ENCODE measurements at places on chromosomes 12 and 14.

GRCh38 chr12:53205747-53206419, 1.2 kb downstream of the ITGB7 start:
- DNase-seq, result no peak

DNA sequence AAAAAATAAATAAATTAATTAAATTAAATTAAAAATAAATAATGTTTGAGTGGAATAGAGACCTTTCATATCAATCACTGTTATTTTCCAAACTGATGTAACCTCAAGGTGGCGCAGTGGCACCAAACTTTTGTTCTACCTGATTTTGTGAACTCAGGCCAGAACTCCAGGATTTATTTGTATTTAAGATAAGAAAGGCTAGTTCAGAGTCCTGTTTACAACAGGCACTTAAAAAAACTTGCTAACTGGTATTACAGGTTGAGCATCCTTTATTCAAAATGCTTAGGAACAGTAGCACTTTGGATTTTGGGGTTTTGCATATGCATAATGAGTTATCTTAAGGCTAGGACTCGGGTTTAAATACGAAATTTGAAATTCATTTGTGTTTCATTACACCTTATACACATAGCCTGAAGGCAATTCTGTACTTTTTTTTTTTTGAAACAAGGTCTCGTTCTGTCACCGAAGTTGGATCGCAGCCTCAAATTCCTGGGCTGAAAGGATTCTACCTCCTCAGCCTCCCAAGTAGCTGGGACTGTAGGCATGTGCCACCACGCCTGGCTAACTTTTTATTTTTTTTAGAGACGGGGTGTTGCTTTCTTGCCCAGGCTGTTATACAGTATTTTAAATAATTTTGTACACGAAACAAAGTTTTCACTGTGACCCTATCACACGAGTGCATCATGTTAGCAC, 32.4 kb downstream of the YY1 start:
- DNase-seq, result peak; percentile 39

DNA sequence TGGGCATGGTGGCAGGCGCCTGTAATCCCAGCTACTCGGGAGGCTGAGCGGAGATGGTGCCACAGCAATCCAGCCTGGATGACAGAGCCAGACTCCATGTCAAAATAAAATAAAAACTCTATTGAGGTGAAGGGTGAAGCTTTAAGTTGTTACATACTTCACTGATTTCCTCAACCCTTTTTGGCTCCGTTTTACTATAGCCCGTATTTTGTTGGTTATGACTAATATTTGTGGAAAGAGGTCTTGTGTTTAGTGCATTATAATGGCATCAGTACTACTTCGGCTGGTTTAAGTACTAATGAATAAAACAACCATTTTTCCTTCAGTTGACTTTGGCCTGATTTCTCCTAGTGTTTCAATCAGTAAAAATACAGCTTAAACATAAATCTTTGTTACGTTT, 27.0 kb upstream of the SLC2A14 start:
- DNase-seq, result no peak

DNA sequence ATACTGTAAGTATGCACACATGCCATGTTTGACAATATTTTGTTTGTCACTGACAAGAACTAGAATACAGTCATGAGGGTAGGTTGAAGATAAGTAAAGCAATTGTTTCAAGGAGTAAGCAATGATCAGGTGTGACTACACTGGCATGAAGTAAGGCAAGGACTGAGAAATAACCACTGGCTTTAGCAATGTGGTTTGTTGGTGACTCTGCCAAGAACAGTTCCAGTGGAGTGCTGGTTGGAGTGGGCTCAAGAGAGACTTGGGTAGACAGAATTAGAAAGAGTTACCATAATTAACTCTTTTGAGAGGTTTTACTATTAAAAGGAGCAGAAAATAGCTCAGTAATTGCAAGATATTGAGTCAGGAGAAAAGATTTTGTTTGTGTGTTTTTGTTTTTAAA, 129.6 kb downstream of the GTF2A1 start:
- DNase-seq, result no peak

- DNase-seq, result peak; percentile 21
Observed at GRCh38 chr12:14769466-14769968, 33.8 kb downstream of the WBP11 start.

DNA sequence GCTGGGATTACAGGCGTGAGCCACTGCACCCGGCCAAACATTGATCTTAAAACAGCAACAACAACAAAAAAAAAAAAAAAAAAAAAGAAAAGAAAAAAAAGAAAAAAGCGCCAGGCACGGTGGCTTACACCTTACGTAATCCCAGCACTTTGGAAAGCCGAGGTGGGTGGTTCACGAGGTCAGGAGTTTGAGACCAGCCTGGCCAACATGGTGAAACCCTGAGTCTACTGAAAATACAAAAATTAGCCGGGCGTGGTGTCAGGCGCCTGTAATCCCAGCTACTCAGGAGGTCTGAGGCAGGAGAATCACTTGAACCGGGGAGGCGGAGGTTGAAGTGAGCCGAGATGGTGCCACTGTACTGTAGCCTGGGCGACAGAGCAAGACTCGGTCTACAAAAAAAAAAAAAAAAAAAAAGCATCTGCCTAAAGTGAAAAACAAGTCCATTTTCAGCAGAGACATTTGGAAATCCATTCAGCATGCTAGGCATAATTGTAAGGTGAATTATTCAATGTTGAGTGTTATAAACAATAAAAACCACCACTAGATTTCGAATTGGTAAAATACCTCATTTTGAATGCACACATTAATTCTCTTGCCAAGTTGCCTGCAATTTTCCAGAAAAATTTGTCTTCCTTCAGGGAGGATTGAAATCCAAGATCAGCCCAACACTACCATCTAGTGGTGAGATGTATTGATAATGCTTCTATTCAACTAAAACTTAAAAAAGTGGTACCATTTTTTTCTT, 8.0 kb upstream of the CERS5 start:
- DNase-seq, result peak; percentile 81

DNA sequence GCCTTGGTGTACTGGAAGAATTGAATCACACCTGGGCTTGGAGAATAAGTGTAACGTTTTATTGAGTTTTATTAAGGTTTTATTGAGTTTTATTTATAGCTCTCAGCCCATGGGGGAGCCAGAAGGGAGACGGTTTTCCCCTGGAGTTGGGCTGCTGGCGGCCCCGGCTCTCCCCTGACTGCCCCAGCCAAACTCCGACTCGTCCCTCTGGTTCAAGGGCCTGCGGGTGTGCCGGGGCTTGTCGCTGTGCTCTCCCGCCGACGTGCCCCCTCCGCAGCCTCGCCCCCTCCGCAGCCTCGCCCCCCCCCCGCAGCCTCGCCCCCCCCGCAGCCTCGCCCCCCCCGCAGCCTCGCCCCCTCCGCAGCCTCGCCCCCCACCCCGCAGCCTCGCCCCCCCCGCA, 326.1 kb upstream of the RTL1 start:
- DNase-seq, result no peak

DNA sequence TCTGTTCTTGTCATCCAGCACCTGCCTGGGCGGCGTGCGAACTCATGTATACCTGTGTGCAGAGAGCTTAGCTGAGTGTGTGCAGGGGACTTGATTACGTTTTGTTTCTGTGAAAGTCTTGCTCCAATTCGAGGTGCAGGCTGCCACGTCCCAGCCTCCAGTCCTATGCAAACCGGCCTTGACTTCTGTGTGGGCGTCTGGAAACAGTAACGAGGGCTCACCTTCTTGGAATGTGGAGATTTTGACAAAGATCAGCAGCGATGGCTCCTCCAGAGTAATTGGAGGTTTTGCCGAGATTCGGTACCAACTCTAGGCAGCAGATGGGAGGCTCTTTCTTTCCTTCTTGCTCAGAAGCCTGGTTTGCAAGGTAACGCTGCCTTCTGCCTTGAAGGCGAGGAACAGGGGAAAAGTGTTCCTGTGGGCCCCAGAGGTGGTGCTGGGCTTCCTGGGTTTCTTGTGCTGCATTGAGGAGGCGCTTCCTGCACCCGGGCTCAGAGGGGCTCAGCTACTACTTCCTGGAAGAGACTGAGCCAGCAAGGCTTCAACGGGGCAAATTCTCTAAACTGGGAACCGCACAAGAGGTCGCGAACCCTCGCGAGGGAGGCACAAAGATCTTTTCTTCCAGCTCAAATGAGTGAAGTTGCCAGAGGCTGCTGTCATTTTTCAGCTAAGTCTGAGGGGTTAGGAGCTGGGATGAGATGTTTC, 249.0 kb downstream of the AACS start:
- DNase-seq, result no peak

- no peak for DNase-seq
Observed at GRCh38 chr12:13197526-13198143, 1.1 kb downstream of the EMP1 start.

DNA sequence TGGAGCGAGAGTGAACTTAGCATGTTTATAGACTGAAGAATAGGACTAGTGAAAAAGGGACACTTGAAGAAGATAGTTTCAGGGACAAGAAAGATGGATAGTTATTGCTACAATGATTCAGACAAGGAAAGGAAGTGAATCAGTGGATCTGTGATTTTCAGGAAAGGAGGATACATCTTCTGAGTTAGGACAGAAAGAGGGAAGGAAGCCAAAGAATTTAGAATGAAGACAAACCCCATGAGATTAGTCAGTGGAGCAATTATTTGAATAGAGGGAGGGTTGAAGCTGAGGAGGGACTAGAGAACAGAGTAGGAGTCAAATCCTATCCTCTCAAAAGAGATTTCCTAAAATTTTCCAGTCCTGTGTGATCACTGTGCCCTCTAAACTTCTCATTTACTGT, 282.7 kb downstream of the AKAP6 start:
- DNase-seq, result no peak

GRCh38 chr12:110001596-110001995, 2.4 kb downstream of the ANKRD13A start:
- no peak for DNase-seq

GRCh38 chr12:53985994-53986685, 1.2 kb downstream of the HOXC10 start:
- no peak for DNase-seq

GRCh38 chr12:42421844-42422779, 96.1 kb downstream of the PPHLN1 start:
- DNase-seq, result no peak

GRCh38 chr12:77163074-77164038, 98.0 kb upstream of the E2F7 start:
- no peak for DNase-seq

DNA sequence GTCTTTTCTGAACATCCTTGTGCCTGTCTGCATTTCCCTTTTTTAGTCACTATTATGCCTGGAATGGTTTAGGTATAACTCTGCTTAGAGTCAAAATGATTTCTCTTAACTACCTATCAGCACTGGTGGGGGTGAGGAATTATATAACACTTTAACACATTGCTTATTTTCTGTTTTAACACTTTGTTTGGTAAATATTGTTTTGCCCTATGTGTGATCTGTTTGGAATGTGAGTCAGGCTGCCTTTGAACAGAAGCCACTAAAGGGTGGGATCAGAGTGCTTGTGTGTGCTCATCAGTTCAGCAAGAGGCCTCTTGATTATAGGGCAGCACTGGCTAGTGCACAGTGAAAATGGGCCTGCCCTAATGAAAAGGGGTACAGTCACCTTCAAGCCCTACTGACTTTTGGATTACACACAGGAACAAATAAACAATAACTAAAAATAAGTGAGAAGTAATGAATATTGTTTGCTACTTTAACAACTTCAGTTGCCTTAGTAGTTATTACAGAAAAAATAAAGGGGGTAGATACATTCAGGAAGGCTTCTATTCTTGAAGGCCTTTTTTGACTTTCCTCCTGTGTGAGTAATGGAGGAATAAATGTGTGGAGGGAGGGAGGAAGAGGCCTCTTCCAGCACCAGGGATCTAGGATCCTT, 23.2 kb downstream of the NGDN start:
- DNase-seq, result no peak

GRCh38 chr12:7645395-7646177, 20.1 kb downstream of the APOBEC1 start:
- DNase-seq, result peak; percentile 42

GRCh38 chr14:66038618-66039017, 447.6 kb upstream of the CCDC196 start:
- peak; percentile 22 for DNase-seq

GRCh38 chr12:6542209-6543009, 8.1 kb downstream of the GAPDH start:
- DNase-seq, result peak; percentile 60

DNA sequence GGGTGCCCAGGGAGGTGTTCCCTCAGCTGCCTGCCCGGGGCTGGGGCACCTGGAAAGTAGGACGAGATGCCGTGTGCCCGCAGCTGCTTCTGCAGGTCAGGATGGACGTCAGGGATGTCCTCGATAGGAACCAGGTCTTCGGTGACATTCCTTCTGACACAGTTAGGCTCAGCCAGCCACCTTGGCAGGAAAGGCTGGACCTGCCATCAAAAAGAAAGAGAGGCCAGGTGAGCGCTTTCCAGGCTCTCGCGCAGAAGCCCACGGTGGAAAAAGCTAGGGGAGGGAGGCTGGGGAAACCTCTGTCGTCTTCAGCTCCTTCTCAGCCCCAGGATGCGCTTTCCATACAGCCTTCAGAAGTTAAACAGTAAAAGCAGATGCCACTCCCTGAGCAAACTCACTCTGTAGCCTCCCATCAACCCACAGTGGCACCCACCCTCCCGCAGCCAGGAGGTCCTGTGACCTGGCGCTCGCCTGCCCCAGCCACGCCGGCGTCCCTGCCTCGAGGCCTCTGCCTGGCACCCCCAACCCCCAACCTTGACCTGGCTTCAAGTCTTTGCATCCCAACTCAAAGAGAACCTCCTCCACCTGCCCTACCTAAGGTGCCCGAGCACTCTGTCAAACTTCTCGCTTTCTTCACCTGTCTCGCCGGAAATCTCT, 1.3 kb downstream of the DDX51 start:
- no peak for DNase-seq

DNA sequence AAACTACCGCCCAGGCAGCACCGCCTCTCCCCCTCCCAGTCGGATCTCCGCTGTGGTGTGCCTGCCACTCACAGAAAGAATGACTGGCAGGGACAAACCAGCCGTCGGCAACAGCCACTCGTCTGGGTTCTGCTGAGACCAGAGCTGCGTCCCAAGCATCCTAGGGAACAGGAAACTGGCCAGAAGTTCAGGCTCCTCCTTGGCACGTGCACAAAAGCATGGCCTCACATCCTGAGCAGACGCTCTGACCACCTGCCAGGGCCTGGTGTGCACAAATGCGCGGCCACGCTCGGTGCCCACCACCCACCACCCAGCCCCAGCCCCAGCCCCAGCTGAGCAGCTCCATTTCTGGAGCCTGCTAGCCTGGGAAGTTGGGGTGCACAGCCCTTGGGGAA, 214.8 kb downstream of the DPF3 start:
- DNase-seq, result no peak

DNA sequence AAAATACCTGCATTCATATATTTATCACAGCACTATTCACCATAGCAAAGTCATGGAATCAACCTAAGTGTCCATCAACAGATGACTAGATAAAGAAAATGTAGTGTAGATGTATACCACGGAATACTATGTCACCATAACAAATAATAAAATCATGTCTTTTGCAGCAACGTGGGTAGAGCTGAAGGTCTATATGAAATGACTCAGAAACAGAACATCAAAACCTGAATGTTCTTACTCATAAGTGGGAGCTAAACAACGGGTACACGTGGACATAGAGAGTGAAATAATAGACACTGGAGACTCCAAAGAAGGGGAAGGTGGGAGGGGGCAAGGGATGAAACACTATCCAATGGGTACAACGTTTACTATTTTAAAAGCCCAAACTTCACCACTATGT, 37.9 kb downstream of the SLC38A1 start:
- no peak for DNase-seq

GRCh38 chr14:103949131-103949790, 6.9 kb upstream of the RD3L start:
- no peak for DNase-seq
